Activated CD4-positive, alpha-beta T cell treated with anti-CD3 and anti-CD28 coated beads, Interleukin-2, amount 50 U/mL, for 24 hours (primary cell): ENCODE measurements at places on chromosomes 5 and 9.

DNA sequence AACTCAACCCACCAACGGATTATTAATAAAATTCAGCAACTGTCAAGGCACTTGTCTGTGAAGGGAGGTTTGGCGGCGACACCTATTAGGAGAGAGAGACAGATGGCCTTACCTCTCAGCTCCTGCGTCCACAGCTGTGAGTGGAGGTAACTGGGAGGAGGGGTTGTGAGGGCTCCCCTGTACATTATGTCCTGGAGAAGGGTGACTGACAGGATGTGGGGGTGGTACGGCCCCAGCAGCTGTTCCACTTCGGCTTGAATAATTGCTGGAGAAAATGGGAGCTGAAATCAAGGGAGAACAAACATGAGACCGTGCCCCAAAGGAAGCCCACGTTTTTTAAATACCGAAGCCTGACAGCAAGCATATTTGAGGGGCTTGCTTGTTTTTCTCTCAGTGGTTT lies 353.5 kb upstream of the RFX3 start:
- no peak for DNase-seq

DNA sequence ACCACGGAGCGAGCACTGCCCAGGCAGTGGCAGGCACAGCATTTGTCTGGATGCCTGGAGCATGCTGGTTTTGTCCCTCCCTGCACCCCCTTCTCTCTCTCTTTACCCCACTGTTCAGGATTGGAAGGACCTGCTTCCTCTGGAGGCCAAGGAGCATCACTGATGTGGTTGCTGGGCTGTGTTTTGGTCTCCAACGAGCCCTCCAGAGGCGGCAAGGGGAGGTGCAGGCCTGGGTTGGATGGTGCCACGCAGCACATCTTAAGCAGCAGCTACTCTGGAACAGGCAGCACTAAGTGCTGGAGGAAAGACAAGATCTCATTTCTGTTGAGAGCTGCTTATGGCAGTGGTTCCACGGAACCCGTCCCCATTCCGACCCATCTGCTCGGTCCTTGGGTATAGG lies 139.6 kb downstream of the CMYA5 start:
- DNase-seq: no peak

DNA sequence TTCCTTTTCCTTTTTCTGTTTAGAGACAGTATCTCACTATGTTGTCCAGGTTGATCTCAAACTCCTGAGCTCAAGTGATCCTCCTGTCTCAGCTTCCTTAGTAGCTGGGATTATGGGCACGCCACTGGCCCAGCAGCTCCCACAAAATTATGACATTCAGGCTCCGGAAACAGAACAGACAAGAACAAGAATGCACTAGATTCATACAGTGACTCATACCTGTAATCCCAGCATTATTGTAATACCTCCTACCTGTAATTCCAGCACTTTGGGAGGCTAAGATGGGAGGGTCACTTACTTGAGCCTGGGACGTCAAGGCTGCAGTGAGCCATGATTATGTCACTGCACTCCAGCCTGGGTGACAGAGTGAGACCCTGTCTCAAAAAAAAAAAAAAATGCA lies 26.7 kb upstream of the B4GALT1 start:
- DNase-seq: no peak

DNA sequence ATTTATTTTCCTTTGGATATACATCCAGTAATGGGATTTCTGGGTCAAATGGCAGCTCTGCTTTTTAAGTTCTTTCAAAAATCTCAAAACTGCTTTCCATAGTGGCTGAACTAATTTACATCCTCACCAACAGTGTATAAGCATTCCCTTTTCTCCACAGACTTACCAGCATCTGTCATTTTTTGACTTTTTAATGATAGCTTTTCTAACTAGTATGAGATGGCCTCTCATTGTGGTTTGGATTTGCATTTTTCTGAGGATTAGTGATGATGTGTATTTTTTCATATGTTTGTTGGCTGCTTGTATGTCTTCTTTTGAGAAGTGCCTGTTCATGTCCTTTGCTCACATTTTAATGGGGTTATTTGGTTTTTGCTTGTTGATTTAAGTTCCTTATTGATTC lies 90.0 kb upstream of the HMHB1 start:
- DNase-seq: no peak
